ENCODE measurements at places on chromosomes 3 and 15.

- no peak for DNase-seq
Observed at GRCh38 chr3:44516230-44516629, 38.8 kb upstream of the ZNF445 start.

GRCh38 chr3:49763981-49764380, 22.4 kb downstream of the IP6K1 start:
- DNase-seq, result no peak

DNA sequence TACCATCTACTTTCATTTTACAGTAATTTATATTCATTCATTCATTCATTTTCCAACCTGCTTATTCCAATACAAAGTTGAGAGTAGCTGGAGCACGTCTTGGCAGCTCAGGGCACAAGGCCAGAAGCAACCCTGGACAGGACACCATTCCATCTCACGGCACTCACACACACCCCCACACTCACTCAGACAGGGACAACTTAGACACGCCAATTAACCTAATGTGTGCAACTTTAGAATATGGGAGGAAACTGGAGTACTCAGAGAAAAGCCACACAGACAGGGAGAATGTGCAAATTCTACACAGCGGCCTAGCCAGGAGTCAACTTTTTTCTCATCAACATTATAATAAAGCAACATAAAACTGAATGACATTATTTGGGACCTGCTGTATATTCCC, 46.7 kb downstream of the IGF2BP2 start:
- DNase-seq, result no peak

DNA sequence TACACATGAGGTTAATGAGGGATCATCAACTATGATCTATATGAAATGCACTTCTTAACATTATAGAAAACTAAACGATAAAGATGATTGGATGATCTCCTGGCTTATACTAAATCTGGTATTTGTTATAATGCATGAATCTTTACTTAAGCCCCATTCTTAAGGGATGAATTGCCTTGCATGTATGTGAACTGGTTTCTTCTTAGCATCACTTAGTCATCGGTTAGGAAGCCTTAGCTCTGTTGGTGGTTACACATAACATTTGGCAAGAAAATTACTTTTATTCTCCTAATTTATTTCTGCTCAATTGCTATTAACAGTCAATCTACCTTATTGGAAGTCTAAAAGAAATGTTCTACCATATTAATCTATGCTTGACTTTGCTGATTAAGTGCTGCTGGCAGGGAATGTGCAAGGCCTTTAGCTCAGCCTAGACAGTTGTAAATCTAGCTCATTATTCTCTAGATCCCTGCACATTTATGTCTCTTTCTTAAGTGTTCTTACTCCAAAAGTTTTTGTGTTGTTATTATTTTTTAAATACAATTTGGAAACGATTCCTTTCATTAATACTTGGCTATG, 356.0 kb downstream of the ZPLD1 start:
- DNase-seq, result no peak

DNA sequence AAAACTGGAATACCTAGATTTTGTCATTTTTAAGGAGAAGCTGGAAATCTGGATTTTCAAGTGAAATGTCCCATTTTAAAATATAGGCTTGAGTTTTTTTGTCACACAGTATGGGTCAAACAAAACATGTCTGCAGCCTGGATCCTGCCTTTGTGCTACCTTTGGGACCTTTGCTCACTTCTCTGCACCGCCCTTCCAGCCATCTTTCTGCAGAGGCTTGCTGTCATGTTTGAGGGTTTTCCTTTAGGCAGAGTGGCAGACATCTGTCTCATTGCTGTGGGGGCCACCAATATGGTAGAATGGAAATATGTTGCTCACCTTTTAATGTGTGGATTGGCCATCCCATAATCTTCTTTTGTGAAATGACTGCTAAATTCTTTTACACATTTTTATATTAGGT, 136.3 kb downstream of the EEFSEC start:
- DNase-seq, result no peak

DNA sequence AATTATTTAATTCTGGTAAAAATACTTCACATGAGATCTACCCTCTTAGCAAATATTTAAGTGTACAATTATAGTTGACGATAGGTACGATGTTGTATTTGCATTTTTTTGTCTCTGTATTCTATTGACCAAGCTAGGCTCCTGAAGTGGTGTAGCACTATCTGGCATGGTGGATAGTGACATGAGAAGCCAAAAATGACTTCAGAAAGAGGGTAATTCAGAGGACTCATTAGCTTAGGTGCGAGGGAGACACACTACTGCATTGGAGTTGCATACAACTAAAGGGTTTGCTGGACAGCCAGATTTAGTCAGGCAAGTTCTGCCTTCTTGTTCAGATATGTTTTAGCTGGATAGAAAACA, 50.6 kb downstream of the KBTBD8 start:
- DNase-seq, result no peak

- DNase-seq, result no peak
Observed at GRCh38 chr3:195195321-195196209, 75.4 kb downstream of the XXYLT1 start.

DNA sequence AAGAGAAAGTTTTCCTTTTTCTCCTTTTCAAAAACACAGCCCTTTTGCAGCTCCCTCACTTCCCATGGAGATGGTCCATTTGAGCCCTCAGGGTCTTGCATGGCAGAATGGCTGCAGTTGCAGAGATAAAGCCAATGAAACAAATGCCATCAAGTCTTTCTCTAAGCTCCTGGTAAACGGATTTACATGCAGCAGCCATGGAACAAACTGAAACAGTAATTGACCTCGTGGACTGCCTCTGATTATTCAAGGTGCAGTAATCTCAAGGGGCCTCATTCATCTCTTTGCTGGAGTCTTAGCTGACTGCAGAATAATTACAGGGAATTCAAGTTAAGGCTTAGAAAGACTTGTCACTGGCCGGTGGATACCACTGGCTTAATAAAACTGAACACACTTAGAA, 125.1 kb downstream of the SQOR start:
- no peak for DNase-seq

DNA sequence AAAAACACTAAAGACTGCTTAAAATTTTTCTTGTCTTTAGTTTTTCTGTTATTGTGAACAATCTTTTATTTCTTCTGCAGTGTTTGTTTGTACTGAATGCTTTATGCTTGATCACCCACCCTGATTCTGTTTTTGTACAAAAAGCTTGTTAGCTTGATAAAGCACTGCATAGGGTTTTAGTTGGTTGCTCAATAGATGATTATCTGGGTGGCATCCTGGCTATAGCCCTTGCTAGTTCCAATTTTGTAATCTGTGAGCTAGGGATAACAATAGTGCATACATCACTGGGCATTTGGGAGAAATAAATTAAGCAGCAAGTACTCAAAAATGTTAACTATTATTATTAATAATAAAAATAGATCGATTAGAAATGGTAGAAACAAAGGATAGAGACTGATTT, 102.3 kb downstream of the ZPLD1 start:
- no peak for DNase-seq

DNA sequence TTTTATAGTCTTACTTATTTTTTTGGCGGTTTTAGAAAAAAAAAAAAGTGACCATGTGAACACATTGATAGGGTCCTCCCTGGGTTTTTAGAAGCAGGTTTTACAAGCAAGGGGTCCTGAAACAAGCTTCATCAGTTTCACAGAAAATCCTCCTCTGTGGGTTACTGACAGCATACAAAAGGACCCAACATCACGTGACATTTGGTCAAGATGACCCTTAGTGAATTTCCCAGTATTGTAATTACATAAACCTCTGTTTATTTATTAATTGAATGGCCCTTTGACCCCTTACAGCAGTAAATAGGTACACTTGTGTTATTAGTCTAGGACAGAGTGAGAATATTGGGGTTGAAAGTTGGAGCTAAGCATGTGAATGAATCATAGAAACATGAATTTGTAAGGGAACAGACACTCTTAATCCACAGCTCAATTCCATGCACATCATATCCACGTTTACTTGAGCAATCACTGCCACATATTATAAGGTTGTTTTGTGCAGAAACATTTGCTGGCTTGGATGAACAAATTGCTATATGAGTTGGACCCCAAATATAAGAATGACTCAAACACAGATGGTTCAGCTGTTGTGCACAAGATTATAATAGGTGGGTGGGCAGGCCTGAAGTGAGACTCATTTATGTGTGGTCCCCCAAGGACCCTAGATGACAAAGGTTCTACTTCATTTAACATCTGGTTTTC, 137.5 kb downstream of the ZNF385D start:
- DNase-seq, result no peak

GRCh38 chr3:127210654-127210943, 17.7 kb downstream of the PRR23E start:
- DNase-seq, result no peak

DNA sequence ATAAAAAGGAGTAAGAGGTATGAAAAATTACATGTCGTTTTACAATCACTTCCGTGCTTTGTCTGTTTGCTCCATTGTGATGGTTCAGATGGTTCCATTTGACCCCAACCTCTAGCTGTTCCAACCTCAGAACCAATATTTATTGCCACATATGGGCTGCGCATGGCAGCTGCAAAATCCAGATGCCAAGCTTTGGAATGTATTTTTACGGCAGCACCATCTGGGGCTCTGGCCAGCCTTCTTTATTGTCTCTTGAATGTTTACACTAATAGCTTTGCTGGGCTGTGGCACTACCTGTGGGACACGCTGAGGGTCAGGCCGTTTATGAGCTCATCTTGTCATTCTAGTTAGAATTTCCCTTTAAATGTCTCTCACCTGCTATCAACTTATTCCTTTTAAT, 219.8 kb downstream of the ROBO2 start:
- DNase-seq, result no peak

GRCh38 chr3:174442302-174442682, 416.8 kb upstream of the NAALADL2 start:
- DNase-seq, result no peak

GRCh38 chr15:67194171-67195114, 60.0 kb downstream of the AAGAB start:
- no peak for DNase-seq

DNA sequence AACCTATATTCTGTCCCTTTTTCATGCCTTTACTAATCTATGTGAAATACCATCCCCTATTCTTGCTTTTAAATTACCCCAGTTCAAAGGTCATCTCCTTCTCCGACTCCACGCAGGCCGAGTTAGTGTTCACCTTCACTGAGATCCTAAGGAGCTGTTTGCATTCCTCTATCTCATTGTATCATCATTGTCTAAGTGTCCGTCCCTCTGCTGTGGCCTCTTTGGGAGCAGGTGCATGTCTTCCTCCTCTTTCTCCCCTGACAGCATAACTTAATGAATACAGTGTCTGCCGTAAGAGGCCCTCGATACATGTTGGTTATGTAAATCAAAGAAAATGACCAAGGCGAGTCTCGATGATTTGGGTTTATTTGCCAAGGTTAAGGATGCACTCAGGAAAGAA, 4.9 kb upstream of the PPP1R2 start:
- no peak for DNase-seq

All from thoracic aorta (tissue), 2 donors.